ENCODE measurements at places on chromosomes 16 and 17.

DNA sequence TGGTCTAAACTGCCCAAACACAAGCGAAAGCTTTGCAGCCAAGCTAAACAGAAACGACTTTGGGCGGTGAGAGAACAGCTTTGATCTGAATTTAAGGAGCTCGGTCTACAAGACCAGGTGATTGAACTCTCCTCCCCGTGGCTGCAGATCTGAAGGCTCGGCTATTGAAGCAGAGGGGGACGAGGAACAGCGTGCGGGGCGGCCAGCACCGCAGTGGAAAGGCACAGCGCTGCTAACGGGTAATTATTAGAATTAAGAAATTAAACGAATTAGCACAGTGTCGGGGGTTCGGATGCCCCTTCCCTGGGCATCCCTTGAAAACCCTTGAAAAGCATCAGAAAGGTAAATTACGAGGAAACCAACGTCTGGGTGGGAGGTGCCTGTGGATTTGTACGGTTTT is 431 bp downstream of the TEKT3 start:
- no peak for DNase-seq

DNA sequence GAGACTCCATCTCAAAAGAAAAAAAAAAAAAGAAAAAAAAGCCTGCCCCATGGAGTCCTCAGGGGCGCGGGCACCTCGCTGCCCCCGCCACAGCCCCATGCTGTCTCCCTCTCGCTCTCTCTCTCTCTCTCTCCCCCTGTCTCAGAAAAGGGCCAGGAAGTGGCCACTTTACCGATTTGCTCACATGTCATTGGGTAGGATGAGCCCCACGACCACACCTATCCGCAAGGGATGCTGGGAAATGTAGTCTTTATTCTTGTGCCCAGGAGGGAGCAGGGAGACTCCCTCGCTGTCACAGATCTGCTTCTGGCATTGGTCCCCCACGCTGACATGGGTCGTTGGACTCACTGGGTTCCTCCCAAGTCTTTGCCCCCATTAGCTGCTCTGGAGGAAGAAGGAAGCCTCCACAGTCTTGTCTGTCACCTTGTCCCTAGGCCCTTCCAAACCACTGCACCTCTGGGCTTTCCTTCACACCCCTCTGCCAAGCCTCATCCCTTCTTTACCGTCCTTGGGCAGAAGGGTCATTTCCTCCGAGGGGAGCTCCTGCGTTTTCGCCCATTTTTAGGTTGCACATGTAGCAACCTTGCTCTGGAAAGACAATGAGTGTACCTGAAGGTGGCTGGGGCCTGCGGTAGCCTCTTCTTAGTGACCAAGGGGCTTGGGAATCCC is 6.9 kb upstream of the GJD3 start:
- DNase-seq: no peak

GRCh38 chr17:64152428-64153125 is 22.6 kb upstream of the ERN1 start:
- DNase-seq: no peak

- no peak for DNase-seq
These were observed 10.7 kb downstream of the GFOD2 start for GRCh38 chr16:67708368-67708771.

- DNase-seq: no peak
These were observed 18.3 kb downstream of the GLYR1 start for GRCh38 chr16:4828567-4829321.

DNA sequence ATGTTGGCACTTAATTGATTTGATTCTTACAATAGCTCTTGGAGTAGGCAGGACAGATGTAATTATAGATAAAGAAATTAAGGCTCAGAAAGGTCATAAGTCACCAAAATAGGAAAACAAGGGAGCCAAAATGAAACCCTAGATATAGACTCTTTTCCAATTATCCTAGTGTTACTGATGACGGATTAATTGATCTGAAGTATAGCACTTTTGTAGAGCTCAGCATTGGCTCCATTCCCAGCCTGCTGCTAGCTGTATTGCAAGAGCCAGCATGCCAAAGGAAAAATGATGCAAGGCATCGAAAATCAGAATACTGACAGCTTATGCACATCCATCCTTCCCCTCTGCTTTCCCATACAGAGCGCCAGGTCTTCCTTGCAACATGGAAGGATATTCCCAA is 21.6 kb upstream of the RASL10B start:
- DNase-seq: no peak

DNA sequence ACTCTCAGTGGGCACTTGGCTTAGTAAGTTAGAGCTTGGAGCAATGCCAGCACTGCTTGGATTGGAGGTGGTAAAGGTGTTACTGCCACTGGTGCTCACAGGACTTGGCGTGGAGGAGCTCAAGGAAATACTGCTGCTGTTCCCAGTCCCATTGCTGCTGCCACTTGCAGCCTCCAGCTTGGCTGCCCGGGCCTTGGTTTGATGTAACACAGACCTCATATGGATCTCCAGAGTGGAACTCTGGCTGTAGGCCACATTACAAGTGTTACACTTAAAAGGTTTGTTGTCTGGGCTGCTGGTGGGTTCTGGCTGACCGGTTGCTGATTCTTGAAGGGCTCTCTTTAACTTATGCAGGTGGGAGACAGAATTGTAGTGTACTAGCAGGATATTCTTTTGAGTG is 250.3 kb downstream of the ZFHX3 start:
- DNase-seq: no peak

DNA sequence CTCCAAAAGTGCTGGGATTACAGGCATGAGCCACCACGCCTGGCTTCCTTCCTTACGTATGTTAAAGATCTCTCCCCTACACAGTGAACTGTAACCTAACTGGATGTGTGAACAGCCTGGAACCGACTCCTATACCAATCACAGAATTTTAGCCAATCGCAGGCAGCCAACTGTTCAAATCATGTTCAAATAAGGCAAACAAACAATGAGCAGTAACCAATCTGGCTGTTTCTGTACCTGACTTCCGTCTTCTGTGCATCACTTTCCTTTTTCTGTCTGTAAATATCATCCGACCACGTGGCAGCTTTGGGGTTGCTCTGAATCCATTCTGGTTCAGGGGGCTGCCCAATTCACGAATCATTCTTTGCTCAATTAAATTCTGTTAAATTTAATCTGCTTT is 27.5 kb downstream of the TEKT5 start:
- no peak for DNase-seq

- DNase-seq: no peak
These were observed 136.5 kb downstream of the SKAP1 start for GRCh38 chr17:48293319-48294019.

- no peak for DNase-seq
These were observed 29.8 kb upstream of the EIF1 start for GRCh38 chr17:41658846-41659245.

GRCh38 chr17:61152898-61153297 is 246.7 kb upstream of the TBX2 start:
- DNase-seq: peak; percentile 10

- no peak for DNase-seq
These were observed 48.1 kb upstream of the KSR1 start for GRCh38 chr17:27407916-27408864.

DNA sequence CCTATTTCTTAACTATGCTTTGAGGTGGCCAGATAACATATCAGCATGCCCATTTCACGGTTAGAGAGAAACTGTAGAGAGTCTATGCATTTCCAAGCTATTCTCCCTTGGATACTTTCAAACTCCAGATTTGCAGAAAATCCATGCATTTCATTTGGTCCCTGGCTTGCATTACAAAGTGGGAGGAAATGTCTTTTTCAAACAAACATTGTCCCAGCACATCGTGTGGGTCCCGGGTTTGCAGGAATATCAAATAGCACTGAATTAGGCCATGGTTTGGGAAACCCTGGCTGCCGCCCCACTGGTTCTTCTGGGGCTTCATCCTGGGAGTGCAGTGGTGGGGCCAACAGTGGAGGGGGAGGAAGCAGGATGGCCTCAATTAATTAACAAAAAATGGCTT is 171.9 kb downstream of the IRX5 start:
- no peak for DNase-seq

DNA sequence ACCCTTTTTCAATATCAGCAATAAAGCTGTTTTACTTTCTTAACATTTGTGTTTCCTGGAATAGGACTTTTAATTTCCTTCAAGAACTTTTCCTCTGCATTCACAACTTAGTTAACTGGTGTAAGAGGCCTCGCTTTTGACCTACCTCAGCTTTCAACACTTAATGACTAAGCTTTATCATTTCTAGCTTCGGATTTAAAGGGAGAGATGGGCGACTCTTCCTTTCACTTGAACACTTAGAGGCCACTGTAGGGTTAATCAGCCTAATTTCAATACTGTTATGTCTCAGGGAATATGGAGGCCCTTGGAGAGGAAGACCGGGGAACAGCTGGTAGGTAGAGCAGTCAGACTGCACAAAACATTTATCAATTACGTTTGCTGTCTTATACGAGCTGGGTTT is 4.7 kb downstream of the SYNRG start:
- DNase-seq: no peak

DNA sequence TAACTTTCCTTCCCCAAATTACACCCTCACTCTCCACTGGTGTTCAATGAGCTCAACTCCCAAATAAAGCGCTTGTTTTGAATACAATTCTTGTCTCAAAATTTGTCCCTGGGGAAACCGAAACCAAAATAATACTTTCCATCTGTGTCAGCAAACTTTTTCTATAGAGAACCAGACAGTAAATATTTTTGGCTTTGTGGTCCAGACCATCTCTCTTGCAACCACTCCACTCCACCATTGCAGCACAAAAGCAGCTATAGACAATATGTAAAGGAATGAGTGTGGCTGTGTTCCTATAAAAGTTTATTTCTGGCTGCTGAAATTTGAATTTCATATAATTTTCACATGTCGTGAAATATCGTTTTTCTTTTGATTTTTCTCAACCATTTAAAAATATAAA is 84.6 kb upstream of the ERCC4 start:
- DNase-seq: no peak
